Astrocyte of the spinal cord (primary cell): ENCODE measurements at places on chromosomes 16 and 17.

DNA sequence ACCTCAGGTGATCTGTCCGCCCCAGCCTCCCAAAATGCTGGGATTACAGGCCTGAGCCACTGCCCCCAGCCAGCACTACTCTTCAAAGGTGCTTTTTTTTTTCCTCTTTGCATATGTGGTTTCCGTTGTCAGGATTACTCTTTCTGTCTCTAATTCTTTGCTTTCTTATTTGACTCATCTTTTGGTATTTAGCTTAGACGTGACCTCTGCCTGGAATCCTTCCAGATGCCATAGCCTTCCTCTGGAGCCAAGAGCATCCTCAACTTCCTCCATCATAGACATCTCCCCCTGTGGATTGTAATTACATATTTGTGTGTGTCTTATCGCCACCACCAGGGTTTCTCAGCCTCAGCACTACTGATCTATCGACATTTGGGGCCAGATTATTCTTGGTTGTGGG lies 84.4 kb upstream of the XYLT1 start:
- peak; percentile 80 for DNase-seq

- DNase-seq, result peak; percentile 24
These were observed 51.8 kb upstream of the KDM6B start for GRCh38 chr17:7782240-7782639.

DNA sequence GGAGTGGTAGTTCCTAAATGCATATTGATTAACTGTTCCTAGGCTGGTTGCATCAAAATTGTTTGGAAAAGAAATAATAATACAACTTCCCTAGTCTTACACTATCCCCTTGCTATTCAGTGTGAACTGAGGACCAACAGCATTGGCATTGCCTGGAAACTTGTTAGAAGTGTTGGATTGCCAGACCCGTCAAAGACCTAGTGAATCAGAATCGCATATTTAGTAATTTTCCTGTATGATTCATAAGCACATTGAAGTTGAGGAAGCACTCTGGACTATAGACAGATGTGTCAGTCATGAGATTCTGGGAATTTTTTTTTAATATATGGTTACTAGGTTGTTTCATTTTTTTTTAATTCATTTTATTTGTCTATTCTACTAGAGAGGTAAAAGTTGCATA lies 34.7 kb upstream of the KCNJ16 start:
- no peak for DNase-seq

- no peak for DNase-seq
These were observed 4.2 kb downstream of the KRT24 start for GRCh38 chr17:40699371-40699770.

DNA sequence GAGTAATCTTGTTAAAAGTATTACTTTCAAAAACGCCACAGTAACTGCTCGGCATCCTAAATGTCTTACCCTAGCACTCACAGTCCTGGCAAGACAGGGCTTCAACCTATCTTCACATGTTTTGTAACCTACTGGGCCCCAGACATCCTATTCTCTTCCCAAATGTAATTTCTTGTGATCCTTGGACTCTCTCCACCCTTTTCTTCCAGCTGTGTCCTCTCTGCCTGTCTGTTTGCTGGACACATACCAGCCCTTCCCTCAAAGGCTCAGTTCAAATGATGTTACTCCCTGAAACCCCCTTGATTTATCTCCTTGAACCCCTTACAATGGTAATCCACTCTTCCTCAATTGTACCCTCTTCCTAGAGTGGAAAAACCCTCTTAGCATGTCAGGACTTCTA lies 60.1 kb upstream of the CNEP1R1 start:
- no peak for DNase-seq

GRCh38 chr16:48323783-48324775 lies 61.1 kb downstream of the SIAH1 start:
- DNase-seq, result no peak

DNA sequence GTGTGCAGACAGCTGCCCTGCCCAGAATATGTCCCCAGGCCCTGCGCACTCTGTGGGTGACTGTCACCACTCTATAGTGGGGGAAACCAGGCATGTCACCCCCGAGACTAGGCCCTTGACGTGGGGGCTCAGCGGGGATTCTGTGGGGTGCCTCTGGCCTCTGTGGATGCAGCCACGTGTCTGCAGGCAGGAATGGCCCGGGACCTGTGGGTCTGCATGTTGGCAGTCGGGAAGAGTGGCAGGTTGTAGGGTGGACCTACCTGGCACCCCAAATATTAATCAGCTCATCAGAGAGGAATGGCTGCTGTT lies 954 bp downstream of the IL32 start:
- no peak for DNase-seq

DNA sequence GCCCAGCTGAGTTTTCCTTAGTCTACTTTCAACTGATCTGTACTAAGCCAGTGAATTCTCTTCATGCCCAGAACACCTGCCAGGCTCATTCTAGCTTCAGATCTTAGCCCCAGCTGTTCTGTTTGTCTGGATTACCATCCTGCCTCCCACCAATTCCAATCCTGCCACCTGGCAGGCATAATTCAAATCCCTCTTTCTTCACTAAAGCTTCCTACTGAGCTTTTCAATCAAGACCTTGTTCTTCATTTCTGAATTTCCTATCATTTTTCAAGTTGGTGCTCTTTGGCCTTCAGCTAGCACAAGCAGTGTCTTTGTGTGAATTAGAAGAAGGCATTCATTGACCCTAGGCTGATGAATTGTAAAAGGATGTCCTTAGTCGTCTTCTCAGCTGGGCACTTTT lies 357.6 kb downstream of the UTP18 start:
- no peak for DNase-seq

GRCh38 chr16:58487566-58488351 lies 12.2 kb upstream of the NDRG4 start:
- peak; percentile 73 for DNase-seq

DNA sequence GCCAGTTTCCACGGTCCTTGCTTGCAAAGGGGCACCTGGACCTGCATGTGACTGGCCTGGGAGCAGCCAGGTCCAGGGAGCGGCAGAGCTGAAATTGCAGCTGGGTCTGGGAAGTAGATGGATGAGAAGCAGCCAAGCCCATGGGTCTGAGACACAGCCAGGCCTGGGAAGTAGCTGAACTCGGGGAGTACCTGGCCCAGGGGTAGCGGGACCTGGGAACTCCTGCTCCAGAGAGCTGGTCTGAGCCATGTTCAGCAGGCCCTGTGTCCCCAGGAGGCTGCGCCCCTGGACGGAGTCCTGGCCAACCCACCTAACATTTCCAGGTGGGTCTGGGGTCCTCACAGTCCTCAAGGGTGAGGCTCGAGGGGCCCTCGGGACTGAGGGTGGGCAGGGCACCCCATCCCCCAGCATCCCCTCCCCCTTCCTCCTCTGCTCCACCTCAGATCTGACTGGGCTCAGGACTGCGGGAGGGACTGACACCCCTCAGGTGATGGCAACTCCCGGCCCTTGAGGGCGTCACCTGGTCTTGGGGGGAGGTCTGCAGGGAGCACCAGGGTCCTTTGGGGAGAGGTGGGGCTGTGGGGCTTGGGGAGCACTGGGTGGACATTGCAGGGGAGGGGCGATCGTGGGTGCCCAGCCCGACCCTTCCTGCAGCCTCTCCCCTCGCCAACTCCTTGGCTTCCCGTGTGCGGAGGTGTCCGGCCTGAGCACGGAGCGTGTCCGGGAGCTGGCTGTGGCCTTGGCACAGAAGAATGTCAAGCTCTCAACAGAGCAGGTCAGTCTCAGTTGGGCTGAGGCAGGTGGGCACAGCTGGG lies 3.0 kb downstream of the MSLN start:
- no peak for DNase-seq

DNA sequence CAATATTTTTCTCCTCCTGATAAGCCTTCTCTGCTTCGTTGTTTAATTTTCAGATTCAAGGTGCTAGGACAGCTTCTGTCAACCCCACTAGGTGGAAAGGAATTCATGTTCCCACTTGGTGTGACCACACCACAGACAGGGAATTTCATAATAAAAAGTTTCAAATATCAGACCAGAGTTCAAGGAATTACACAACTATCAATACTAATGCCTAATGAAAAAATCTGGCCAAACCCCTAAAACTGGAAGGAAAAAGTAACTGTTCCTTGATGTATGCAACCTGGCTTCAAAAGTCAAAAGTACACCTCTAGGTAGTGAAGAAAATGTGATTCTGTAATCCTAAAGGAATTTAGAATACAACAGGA lies 87.8 kb upstream of the CORO6 start:
- DNase-seq, result no peak

DNA sequence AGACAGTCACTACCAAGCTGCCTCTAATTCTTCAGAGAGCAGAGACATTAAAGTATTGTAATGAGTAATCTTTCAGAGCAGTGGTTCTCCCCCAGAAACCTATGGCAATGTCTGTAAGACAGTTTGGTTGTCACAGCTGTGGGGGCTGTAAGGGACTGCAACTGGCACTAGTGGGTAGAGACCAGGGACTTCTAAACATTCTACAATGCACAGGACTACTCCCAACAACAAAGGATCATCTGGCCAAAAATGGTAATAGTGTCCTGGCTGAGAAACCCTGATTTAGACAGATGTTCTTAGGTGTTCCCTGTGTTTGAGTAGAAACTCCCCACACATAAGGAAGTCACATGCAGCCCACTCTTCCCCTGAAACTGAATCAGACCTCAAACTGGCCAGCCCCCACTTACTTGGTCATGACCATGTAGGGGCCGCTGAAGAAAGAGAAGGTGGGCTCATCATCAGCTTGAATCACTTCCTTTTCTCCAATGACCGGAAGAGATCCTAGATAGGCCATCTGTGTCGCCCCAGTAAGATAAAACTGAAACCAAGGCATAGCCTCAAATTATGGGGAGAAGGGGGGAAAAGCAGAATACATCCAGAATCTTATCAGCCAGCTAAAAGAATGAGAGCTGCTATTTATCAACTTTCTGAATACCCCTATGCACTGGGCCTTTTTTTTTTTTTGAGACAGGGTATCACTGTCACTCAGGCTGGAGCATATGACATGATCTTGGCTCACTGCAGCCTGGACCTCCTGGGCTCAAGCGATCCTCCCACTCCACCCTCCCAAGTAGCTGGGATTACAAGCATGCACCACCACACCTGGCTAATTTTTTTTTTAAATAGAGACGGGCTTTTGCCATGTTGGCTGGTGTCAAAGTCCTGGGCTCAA lies 75.8 kb downstream of the TEX14 start:
- DNase-seq, result no peak

GRCh38 chr16:49852279-49852678 lies 3.6 kb downstream of the ZNF423 start:
- no peak for DNase-seq

- DNase-seq, result no peak
These were observed 148.0 kb upstream of the FOXF1 start for GRCh38 chr16:86362155-86362849.

DNA sequence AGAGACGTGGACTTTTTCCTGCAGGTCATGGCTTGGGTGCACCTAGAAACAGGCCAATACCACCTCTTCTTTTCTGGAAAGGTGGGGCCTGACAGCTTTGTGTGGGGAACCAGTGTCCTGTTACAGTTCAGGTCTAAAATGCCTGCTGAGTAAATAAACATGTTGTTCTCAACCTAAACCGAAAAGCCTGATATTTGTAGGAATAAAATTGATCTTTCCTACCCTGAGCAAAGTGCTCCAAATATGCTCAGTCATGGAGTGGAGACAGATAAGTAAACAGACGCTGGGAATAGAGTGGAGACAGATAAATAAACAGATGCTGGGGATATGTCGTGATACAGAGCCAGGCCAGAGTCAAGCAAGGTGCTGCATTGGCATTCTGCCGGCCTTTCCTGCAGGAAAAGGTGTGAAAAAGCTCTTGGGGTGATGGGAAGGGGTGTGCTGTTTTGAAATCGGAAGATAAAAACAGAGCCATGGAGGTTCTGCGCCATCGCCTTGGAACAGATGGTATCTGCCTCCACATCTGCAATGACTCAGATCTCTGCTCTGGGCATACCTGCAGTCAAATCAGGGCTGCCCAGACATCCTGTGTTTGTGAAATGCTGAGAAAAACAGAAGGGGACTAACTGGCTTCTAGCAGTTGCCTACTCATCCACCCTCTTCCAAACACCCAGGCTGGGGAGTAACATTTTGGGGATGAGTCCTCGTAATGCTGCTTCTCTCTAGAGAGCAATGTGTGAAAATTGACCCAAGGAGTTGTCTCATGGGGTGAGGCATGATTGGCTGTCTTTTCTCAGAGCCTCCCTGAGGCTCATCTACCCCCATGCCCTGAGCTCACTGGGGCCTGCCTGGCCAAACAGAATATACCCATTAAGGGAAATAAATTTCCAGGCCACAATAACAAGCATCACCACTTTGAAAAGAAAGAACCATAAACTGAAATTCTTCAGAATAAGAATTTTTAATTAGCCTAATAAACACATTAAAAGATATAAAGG lies 16.8 kb upstream of the TRPV2 start:
- no peak for DNase-seq

GRCh38 chr16:65480281-65481091 lies 358.6 kb upstream of the CDH11 start:
- DNase-seq, result no peak

DNA sequence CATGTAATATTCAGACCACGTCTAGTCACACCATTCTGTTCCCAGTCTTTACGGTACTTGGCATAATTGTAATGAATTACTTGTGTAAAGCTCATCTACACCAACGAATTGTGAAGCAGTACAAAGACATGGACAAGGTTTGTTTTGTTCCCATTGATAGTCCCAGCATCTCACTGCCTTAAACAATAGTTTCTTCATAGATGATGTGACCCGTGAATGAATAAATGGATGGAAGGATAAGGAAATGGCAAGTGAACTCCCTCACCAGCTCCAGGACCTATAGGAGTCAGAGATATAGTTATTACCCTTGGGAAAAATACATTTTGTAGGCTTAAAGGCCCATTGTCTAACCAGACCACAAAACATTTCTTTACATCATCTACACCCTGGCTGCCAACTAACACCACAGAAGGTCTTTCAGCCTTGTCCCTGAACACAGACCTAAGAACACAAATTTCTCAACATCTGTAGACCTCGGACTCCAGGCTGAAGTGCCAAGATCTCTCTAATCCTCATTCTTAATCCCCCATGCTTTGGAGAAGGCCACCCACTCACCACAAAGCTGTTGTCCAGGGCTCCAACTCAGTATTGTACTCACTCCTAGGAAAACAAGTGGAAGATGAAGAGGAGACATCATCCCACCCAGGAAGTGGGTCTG lies 38.2 kb downstream of the MAF start:
- no peak for DNase-seq

GRCh38 chr17:49977463-49978389 lies 8.7 kb downstream of the DLX4 start:
- DNase-seq, result no peak

GRCh38 chr17:63930951-63931575 lies 1.1 kb downstream of the CD79B start:
- DNase-seq, result no peak
